Spleen (tissue), 13 donors: ENCODE measurements at places on chromosomes 2 and 18.

DNA sequence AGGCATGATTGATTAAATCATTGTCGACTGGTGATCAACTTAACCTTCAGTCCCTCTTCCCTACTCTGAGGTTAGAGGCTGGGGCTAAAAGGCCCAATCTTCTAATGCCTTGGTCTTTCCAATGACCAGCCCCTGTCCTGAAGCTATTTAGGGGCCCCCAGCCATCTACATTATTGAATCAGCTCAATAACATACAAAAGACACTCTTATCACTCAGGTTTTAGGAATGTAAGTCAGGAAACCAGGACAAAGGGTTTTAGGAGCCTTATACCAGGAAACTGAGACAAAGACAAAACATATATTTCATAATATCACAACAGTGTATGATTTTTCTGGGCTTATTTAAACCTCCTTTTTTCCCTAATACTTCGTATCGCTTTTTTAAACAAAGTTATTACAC, 198.6 kb downstream of the RNF152 start:
- no peak for DNase-seq
- no peaks in the 10 kb centered on the region for H3K27me3 ChIP-seq
- no peak overlapping the region for H3K27ac ChIP-seq
- H3K4me3 ChIP-seq, result no peak overlapping the region

DNA sequence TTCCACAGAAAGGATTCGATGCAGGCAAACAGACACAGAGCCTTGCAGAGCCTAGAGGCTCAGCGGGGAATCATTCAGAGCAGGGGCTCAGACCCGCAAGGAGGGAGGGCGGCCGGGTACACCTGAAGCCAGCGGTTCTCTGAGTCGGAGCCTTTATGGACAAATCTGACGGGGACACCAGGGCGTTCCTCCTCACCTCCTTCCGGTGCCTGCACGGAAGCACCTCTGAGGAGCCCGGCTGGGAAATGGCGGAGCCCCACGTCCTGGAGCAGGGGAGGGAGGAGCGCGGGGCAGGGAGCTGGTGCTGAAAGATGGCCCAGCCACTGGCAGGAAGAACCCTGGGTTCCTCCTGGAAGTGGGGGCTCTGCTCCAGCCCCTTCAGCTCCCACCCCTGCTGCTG, 193.5 kb upstream of the ALKAL2 start:
- no peak for DNase-seq
- H3K4me3 ChIP-seq, result no peak overlapping the region
- H3K27ac ChIP-seq, result no peak overlapping the region
- no peaks in the 10 kb centered on the region for H3K27me3 ChIP-seq
- H3K36me3 ChIP-seq, result no peaks in the 10 kb centered on the region

- DNase-seq, result no peak
- no peaks in the 10 kb centered on the region for H3K4me1 ChIP-seq
- no peaks in the 10 kb centered on the region for H3K27me3 ChIP-seq
- no peak overlapping the region for H3K4me3 ChIP-seq
- no peak overlapping the region for H3K27ac ChIP-seq
- no peaks in the 10 kb centered on the region for H3K36me3 ChIP-seq
Observed at GRCh38 chr2:113724010-113724409, 32.4 kb downstream of the SLC35F5 start.

- no peaks in the 10 kb centered on the region for H3K27me3 ChIP-seq
- H3K27ac ChIP-seq, result no peak overlapping the region
- H3K4me1 ChIP-seq, result no peaks in the 10 kb centered on the region
- no peaks in the 10 kb centered on the region for H3K36me3 ChIP-seq
- H3K4me3 ChIP-seq, result no peak overlapping the region
Observed at GRCh38 chr2:48844417-48845155, 89.1 kb upstream of the LHCGR start.

GRCh38 chr18:12843420-12844350, 40.4 kb downstream of the PTPN2 start:
- peak overlapping the region; percentile 16 for H3K27ac ChIP-seq
- peak; percentile 62 for DNase-seq
- H3K36me3 ChIP-seq, result peaks cover 14% of the 10 kb centered on the region
- peaks cover 61% of the 10 kb centered on the region for H3K4me1 ChIP-seq
- H3K27me3 ChIP-seq, result no peaks in the 10 kb centered on the region

DNA sequence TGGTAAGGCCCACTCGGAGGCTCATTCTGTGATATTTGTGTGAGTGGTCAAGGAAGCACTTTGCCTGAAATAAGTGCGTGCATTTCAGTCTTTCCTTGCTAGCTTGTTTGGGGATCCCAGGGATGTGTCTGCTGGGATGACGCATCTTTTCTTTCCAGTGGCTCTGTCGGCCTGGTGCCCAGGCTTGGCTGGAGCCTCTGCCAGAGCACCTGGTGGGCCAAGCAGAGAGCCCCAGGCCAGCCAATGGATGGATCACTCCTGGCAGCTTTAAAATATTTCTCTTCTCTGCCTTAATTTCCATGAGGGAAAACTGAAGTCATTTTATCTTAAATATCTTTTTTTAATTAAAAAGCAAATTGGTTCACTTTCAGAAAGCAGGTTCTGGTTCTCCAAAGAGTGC, 501.8 kb upstream of the HS6ST1 start:
- no peaks in the 10 kb centered on the region for H3K4me1 ChIP-seq
- H3K27ac ChIP-seq, result no peak overlapping the region
- H3K36me3 ChIP-seq, result no peaks in the 10 kb centered on the region
- no peak overlapping the region for H3K4me3 ChIP-seq
- H3K27me3 ChIP-seq, result no peaks in the 10 kb centered on the region

DNA sequence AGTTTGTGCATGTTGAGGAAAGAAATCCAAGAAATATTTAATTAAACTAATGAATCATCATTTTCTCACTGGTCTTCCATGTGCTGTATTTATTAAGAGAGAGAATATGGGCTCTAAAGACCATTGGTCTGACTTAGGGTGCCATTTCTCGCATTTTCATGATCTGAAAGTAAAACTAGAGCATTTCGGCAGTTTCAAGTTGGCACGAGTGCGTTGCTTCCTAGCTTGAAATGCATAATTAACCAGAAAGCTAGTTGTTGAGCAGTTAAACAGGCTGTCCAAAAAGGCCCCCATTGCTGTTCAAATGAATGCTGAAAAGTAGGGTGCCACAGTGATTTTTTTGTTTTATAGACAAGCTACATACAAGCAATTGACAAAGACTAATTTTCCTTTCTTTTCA, 47.4 kb downstream of the SLC8A1 start:
- DNase-seq, result no peak
- H3K27me3 ChIP-seq, result no peaks in the 10 kb centered on the region
- no peak overlapping the region for H3K27ac ChIP-seq
- H3K4me1 ChIP-seq, result no peaks in the 10 kb centered on the region
- no peaks in the 10 kb centered on the region for H3K36me3 ChIP-seq

- no peak overlapping the region for H3K4me3 ChIP-seq
- H3K36me3 ChIP-seq, result no peaks in the 10 kb centered on the region
- no peaks in the 10 kb centered on the region for H3K4me1 ChIP-seq
- DNase-seq, result peak; percentile 47
Observed at GRCh38 chr2:128784626-128785306, 466.1 kb upstream of the HS6ST1 start.

GRCh38 chr2:43717322-43717721, 41.1 kb upstream of the C1GALT1C1L start:
- no peak overlapping the region for H3K4me3 ChIP-seq
- DNase-seq, result no peak
- H3K27ac ChIP-seq, result no peak overlapping the region
- no peaks in the 10 kb centered on the region for H3K27me3 ChIP-seq

GRCh38 chr2:111127351-111127750, 6.6 kb downstream of the BCL2L11 start:
- no peaks in the 10 kb centered on the region for H3K27me3 ChIP-seq
- no peak overlapping the region for H3K27ac ChIP-seq
- no peak overlapping the region for H3K4me3 ChIP-seq
- peaks cover 10% of the 10 kb centered on the region for H3K4me1 ChIP-seq
- DNase-seq, result no peak
- H3K36me3 ChIP-seq, result peaks cover 76% of the 10 kb centered on the region

DNA sequence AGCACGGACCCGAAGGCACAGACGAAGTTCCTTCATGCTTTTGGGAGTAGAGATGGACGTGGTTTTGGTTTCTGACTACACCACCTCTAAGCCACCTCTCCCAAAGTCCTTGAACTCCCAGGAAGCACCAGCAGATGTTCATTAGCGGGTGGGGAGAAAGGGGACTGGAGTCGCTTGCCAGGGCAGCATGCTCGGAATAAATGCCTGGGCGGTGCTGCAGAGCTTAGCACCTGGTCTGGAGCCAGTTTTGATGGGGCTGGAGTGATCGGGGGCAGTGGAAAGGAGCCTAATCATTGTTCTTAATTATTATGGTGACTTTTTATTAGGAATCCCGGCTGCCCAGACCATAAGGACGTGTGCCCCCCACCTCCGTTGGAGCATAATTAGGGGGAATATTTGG, 220.8 kb downstream of the TFCP2L1 start:
- peaks cover 26% of the 10 kb centered on the region for H3K27me3 ChIP-seq
- H3K27ac ChIP-seq, result no peak overlapping the region
- no peaks in the 10 kb centered on the region for H3K36me3 ChIP-seq

DNA sequence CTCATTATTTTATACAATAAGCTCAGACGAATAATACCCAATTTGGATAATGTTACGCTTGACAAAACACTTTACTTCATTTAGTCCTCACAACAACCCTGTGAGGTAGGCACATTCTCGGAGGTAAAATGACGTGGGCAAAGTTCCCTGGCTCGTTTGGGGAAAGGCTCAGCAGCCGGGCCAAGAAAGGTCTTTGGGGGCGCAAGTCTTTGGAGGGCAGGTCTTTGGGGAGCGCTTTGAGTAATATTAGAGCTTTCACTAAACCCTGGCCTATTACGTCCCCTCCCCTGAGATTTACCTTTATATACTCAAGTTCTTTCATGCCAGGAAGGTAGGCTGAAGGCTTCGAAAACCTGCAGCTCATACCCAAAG, 427 bp downstream of the RBKS start:
- peaks cover 28% of the 10 kb centered on the region for H3K4me1 ChIP-seq
- H3K27ac ChIP-seq, result peak overlapping the region; percentile 99
- H3K27me3 ChIP-seq, result no peaks in the 10 kb centered on the region
- H3K36me3 ChIP-seq, result peaks cover 5% of the 10 kb centered on the region
- DNase-seq, result no peak

- no peak overlapping the region for H3K27ac ChIP-seq
- H3K4me3 ChIP-seq, result no peak overlapping the region
- H3K27me3 ChIP-seq, result no peaks in the 10 kb centered on the region
- H3K4me1 ChIP-seq, result no peaks in the 10 kb centered on the region
- no peak for DNase-seq
Observed at GRCh38 chr2:134397146-134397896, 143.4 kb downstream of the MGAT5 start.

- H3K27me3 ChIP-seq, result no peaks in the 10 kb centered on the region
- H3K4me3 ChIP-seq, result peak within 1 kb of the TSS; percentile 89
- peaks cover 94% of the 10 kb centered on the region for H3K4me1 ChIP-seq
- peaks cover 13% of the 10 kb centered on the region for H3K36me3 ChIP-seq
- peak within 1 kb of the TSS; percentile 95 for H3K27ac ChIP-seq
- peak; percentile 90 for DNase-seq
Observed at GRCh38 chr2:96869822-96870625, at the start of gene SEMA4C. Gene SEMA4C (minus strand): TSS chr2:96870080. CDS start chr2:96867886, 2,194 bp downstream.

- no peak for DNase-seq
- H3K27me3 ChIP-seq, result no peaks in the 10 kb centered on the region
- no peak overlapping the region for H3K4me3 ChIP-seq
- no peaks in the 10 kb centered on the region for H3K36me3 ChIP-seq
Observed at GRCh38 chr18:59959073-59959472, 59.3 kb downstream of the PMAIP1 start.

GRCh38 chr2:3154146-3154545, 223.5 kb downstream of the EIPR1 start:
- peaks cover 5% of the 10 kb centered on the region for H3K36me3 ChIP-seq
- H3K4me3 ChIP-seq, result no peak overlapping the region
- no peak for DNase-seq
- no peaks in the 10 kb centered on the region for H3K4me1 ChIP-seq
- no peaks in the 10 kb centered on the region for H3K27me3 ChIP-seq
- no peak overlapping the region for H3K27ac ChIP-seq

DNA sequence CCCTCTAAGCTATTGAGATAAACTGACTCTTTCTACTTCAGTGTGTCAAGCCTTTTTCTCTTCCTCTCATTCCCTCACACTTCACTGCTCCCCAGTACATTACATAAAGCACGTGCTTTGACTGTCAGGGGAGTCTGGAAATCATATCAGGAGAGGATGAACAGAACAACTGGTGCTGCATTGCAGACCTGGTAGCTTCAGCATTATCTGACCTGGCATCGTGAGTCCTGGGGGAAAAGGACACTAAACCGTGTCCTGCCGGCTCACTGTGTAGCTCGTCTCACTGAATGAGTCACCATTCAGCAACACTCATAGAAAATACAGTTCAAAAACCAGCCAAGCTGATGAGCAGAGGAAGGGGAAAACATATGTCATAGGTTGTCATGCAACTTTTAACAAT, 108.5 kb upstream of the UNC80 start:
- no peak overlapping the region for H3K4me3 ChIP-seq
- no peak for DNase-seq
- H3K27me3 ChIP-seq, result no peaks in the 10 kb centered on the region
- no peaks in the 10 kb centered on the region for H3K36me3 ChIP-seq
- no peak overlapping the region for H3K27ac ChIP-seq
- no peaks in the 10 kb centered on the region for H3K4me1 ChIP-seq

GRCh38 chr2:217193431-217194340, 333.8 kb upstream of the TNP1 start:
- H3K36me3 ChIP-seq, result no peaks in the 10 kb centered on the region
- peaks cover 6% of the 10 kb centered on the region for H3K27me3 ChIP-seq
- H3K27ac ChIP-seq, result no peak overlapping the region
- no peaks in the 10 kb centered on the region for H3K4me1 ChIP-seq
- no peak for DNase-seq
- H3K4me3 ChIP-seq, result no peak overlapping the region

DNA sequence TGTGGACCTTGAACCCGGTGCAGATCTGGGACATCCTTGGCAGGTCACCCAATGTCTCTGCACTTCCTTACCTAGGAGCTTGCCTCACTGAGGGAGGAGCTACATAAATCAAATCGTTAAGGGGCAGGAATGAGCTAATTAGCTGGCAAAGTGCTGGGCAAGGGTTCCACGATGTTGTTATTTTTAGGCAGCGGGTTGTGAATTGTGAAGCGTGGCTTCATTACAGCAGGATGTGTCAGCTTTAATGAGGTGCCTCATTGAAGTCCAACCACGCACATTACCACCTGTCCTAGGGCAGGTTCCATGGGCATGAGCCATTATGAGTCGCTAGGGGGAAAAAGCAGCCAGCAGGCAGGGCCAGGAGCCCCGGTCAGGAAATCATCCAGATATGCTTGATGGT, 127.0 kb upstream of the AGAP1 start:
- no peak for DNase-seq
- H3K27me3 ChIP-seq, result no peaks in the 10 kb centered on the region
- H3K36me3 ChIP-seq, result no peaks in the 10 kb centered on the region
- no peak overlapping the region for H3K27ac ChIP-seq
- H3K4me1 ChIP-seq, result no peaks in the 10 kb centered on the region
